Inflammatory macrophage treated with lipopolysaccharide for 1 hour (primary cell): ENCODE measurements at places on chromosomes 13 and 19.

GRCh38 chr13:55788548-55788947 lies 1352.2 kb upstream of the PRR20A start:
- DNase-seq = no peak

DNA sequence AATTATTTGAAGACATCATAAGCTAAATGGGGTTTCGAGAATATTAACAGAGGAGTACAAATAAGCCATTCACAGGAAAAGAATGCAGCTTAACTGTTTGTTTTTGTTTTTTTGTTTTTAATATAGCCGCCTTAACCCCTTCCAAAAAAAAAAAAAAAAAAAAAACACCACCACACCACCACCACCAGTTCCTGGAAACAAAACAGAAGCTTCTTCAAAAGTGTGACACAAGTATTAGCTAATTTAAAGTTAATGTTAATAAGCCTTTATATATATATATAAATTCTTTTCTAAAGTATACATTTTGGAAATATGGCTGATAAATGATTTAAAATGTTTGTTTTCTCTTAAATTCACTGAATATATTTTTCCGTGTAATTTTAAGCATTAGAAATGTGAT lies 1.4 kb downstream of the RAP2A start:
- peak; percentile 18 for DNase-seq

DNA sequence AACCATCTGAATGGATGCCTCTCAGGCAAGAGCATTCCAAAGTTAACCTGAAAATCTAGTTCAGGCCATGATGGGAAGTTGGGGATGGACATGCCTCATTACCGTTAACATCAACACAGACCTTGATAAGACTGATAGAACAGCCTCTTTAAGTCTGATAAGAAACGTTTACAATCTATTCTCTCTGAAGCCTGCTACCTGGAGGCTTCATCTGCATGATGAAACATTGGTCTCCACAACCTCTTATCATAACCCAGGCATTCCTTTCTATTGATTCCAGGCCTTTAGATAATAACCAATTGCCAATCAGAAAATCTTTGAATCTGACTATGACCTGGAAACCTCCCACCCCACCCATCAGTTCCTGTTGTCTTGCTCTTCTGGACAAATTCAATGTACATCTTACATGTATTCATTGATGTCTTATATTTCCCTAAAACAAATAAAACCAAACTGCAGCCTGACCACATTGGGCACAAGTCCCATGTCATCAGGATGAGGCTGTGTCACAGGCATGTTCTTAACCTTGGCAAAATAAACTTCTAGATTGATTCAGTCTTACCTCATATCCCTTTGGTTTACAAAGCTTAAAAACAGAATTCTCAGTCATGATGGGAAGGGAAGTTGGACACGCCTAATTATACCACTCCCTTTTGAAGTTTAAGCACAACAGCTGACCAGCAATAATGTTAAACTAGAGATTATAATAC lies 843.8 kb upstream of the SPRY2 start:
- DNase-seq = no peak

DNA sequence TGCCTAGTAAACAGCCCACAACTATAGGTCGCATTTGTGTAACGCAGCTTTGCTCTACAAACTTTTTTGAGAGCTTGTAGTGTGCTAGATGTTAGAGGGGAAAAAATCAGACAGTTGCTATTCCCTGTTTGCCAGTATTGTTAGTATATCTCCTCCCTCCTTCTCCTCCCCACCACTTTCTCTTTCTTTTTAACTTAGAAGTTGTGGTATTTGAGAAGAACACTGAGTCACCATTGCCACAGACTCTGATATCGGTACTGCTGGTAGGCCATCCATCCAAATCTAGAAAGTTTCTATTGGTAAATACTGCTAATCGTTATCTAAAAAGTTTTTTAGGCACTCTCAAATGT lies 666 bp downstream of the POMP start:
- DNase-seq = peak; percentile 56

DNA sequence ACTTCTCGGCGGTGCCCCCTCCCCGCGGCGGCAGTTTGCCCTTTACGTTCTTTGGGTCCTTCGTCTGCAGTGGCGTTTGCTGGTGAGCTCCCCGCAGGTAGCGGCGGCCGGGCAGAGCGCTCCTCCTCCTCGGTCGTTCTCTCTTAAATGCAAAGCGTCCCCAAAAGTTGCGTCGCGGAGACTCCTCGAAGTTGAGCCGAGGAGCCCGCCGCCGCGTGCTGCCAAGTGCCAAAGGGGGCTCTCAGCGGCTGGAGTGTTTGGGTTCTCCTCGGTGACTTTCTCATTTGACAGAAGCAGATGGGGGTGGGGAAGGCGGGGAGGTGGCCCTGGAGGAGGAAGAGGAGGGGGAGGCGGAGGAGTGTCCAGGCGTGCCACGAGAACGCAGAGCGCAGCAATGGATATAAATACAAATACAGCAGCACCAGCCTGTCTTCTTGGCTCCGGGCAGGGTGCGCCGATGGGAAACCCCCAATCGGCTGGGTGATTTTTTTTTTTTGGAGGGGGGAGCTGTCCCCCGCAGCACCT lies at the start of gene SOX21:
TSS of gene SOX21 (minus strand) at position 259 of the 525 bp plus-strand sequence. CDS start 496 bp downstream, outside the sequence.
- no peak for DNase-seq
